ENCODE measurements at places on chromosomes 3 and 15. TPM values are rescaled to one million over a fixed set of nuclear protein-coding genes. Genes with fewer than 3 reads are reported as not detected.
A peak's percentile ranks its signal among the peaks of the same experiment; 100 is the strongest.

- H3K4me1 ChIP-seq, result peaks cover 7% of the 10 kb centered on the region
- no peaks in the 10 kb centered on the region for H3K36me3 ChIP-seq
- H3K27ac ChIP-seq, result no peak overlapping the region
- no peaks in the 10 kb centered on the region for H3K27me3 ChIP-seq
Observed at GRCh38 chr3:190577225-190577624, 63.3 kb downstream of the IL1RAP start.

DNA sequence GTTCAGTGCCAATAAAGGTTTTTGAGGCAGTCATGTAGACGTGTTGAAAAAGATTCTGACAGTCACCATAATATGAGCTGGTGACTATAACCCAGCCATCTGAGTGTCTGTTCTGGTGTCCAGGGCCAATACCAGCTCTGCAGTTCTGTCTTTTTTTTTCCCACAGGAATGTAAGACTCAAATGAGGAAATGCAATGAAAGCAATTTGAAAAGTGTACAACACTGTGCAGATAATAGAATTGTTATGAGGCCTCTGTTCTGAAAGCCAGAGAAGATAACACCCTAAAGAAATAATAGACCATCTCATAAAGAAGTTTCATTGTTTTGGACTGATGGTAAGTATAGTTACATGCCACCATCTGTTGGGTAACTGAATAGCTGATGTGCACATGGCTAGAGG is 57.1 kb downstream of the CLDN1 start:
- H3K27me3 ChIP-seq, result no peaks in the 10 kb centered on the region
- H3K27ac ChIP-seq, result no peak overlapping the region
- H3K4me1 ChIP-seq, result peaks cover 3% of the 10 kb centered on the region
- no peaks in the 10 kb centered on the region for H3K36me3 ChIP-seq

DNA sequence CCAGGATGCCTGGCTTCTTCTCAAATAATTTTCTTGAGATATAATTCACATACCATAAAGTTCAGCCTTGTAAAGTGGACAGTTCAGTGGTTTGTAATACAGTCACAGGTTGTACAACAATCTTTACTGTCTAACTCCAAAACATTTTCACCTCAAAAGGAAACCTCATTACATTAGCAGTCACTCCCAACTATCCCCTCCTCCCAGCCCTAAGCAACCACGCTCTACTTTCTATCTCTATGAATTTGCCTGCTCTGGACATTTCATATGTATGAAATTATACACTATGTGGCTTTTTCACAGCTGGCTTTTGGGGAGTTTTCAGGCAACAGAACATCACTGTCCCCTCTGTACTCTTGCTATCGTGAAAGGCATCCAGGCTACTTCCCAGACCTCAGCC is 17.5 kb downstream of the TGM5 start:
- no peak for DNase-seq
- no peak overlapping the region for H3K27ac ChIP-seq
- H3K4me3 ChIP-seq, result no peak overlapping the region
- H3K36me3 ChIP-seq, result no peaks in the 10 kb centered on the region

DNA sequence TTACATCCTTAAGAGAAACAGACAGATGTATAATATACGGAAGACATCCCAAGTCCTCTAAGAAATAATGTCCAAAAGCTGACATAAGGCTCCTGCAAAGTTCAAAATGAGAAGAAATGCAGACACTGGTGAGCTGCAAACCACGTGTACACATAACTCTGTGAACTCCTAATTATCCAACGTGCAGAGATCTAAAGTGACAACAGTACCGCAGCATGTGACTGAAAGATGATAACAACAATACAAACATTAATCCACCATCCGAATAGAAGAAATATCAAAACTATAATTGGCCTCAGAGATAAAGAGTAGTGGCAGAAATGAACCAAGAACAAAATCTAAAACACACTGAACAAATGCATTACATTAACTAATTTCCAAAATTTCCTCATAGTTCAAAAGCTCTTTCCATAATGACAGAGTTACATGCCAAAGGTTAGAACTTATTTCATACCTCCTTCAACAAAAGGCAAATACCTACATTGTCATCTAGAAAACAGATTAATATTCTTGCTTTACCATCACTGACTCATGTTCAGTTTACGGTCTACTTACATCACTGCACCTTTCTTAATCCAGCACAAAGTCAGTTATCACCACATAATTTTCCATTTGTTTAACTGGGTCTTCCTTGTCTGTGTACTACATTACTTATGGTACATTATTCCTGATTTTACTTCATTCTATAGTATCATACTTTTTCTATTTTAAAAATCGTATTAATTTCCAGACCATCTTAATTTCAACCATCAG is 2.2 kb downstream of the PDCD10 start:
- H3K4me3 ChIP-seq, result no peak overlapping the region
- H3K27ac ChIP-seq, result no peak overlapping the region
- DNase-seq, result peak; percentile 0
- H3K4me1 ChIP-seq, result peaks cover 2% of the 10 kb centered on the region
- no peaks in the 10 kb centered on the region for H3K27me3 ChIP-seq

- DNase-seq, result no peak
- no peaks in the 10 kb centered on the region for H3K27me3 ChIP-seq
- H3K4me3 ChIP-seq, result no peak overlapping the region
- H3K27ac ChIP-seq, result no peak overlapping the region
Observed at GRCh38 chr3:143433787-143434378, 314.3 kb downstream of the CHST2 start.

GRCh38 chr3:157631478-157631877 is 128.3 kb upstream of the VEPH1 start:
- H3K27me3 ChIP-seq, result peaks cover 22% of the 10 kb centered on the region
- H3K27ac ChIP-seq, result no peak overlapping the region
- DNase-seq, result no peak
- H3K36me3 ChIP-seq, result no peaks in the 10 kb centered on the region
- no peaks in the 10 kb centered on the region for H3K4me1 ChIP-seq
- no peak overlapping the region for H3K4me3 ChIP-seq

DNA sequence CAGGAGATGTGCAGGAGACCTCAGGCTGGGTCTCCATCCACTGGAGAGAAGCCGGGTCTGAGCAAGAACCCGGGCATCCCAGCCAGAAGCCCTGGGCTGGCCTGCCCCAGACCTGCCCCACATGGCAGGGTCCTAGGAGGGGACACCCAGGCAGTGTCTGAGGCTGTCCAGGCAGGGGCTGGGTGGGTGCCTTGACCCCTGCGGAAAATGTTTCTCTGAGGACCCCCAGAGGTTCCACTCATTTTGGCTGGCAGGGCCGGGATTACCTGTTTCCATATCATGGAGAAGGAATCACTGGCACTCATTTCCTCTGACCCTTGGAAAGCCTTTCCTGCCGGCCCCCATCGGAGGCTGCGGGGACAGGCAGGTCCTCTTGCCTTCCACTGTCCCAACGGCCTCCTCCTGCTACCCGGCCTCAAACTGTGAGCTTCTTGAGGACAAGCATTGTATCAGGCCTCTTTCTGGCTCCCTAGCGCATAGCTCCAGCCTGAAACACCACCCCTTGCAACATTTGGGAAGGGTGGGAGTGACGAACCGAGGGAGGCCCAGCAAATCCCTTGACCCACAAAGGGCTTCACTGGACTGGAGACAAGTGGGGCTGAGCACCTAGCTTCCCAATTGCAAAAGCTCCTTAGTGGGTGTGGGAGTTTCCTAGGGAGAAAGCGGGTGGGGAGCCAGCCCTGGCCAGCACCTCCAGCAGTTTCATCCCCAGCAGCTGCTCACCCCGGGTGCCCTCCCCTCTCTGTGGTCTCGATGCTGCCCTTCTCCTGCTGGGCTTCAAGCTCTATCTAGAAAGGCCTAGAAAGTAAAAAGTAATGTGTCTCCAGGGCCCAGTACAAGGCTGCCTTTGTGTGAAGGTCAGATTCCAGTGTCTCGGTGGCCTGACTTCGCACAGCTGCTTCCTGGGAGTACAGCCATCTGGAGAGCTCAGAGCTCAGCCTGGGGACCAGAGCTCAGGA is 29.7 kb downstream of the ACSBG1 start:
- no peak overlapping the region for H3K27ac ChIP-seq
- H3K4me3 ChIP-seq, result no peak overlapping the region
- no peak for DNase-seq
- H3K4me1 ChIP-seq, result no peaks in the 10 kb centered on the region
- H3K27me3 ChIP-seq, result peaks cover 37% of the 10 kb centered on the region

DNA sequence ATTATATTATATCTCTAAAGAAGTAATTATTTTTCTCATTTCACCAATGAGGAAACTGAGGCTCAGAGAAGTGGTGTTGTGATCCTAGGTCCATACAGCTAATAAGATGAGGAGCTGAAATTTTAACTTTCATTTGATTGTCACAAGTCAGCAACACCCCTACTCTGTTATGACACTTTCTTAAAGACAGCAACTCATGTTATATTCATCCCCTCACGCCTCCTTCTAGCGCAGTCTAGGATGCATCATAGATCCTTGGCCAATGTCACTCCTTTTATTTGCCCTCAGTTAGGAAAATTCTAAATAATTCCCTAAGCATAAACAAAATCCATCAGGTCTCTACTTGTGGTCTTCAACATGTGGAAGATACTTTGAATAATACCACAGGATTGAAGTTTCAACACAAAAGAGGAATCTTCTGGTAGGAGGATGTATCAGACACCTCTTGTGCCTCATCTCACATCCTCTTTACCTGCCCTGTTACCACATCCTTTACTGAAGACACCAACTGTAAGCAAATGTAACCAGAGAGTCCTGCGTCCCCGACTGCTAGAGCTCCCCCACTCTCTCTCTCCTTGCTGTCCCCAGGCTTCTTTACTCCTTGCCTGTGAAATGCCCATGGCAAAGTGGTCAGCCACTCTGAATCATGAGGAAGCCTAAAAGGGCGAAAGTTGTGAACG is 53.7 kb downstream of the TRIM42 start:
- no peak overlapping the region for H3K4me3 ChIP-seq
- H3K27me3 ChIP-seq, result no peaks in the 10 kb centered on the region
- H3K36me3 ChIP-seq, result no peaks in the 10 kb centered on the region
- DNase-seq, result no peak

DNA sequence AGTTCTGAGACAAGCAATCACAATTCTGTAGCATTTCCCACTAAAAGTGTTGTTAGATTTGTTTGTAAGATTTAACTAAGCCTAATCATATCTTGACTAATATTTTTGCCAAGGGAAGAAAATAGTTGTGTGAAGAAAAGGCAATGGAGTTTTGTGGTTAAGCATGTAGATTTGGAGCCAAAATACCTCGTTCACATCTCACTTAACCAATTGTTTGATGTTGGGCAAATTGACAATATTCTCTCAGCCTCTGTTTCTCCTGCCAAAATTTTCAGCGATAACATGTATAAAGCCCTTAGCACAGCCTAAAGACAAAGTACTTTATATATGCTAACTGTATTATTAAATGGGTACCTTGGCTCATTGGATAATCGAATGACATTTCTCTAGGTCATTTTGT is 20.5 kb upstream of the CDIN1 start:
- DNase-seq, result no peak
- H3K4me3 ChIP-seq, result no peak overlapping the region
- no peaks in the 10 kb centered on the region for H3K27me3 ChIP-seq
- H3K27ac ChIP-seq, result no peak overlapping the region
- H3K4me1 ChIP-seq, result no peaks in the 10 kb centered on the region
- H3K36me3 ChIP-seq, result no peaks in the 10 kb centered on the region

Gene ADIPOQ
- total RNA-seq, result not detected

DNA sequence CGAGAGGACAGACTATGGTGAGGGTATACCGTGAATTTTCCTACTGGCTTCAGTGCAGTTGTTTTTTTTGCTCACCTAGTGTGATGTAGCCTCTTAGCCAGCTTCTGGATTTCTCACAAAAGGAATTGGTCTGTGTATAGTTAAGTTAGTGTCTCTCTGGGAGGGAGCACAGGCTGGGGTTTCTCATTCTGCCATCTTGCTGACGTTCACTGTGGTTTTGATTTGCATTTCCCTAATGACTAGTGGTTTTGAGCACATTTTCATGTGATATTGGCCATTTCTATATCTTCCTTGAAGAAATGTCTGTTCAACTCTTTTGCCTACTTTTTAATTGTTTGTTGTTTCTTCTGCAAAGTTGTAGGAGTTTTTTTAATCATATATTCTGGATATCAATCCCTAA is 2.2 kb upstream of the CD86 start:
- no peak overlapping the region for H3K4me3 ChIP-seq
- no peaks in the 10 kb centered on the region for H3K4me1 ChIP-seq
- no peak overlapping the region for H3K27ac ChIP-seq
- H3K27me3 ChIP-seq, result no peaks in the 10 kb centered on the region
- H3K36me3 ChIP-seq, result no peaks in the 10 kb centered on the region

Gene CCR8
- total RNA-seq, result not detected

DNA sequence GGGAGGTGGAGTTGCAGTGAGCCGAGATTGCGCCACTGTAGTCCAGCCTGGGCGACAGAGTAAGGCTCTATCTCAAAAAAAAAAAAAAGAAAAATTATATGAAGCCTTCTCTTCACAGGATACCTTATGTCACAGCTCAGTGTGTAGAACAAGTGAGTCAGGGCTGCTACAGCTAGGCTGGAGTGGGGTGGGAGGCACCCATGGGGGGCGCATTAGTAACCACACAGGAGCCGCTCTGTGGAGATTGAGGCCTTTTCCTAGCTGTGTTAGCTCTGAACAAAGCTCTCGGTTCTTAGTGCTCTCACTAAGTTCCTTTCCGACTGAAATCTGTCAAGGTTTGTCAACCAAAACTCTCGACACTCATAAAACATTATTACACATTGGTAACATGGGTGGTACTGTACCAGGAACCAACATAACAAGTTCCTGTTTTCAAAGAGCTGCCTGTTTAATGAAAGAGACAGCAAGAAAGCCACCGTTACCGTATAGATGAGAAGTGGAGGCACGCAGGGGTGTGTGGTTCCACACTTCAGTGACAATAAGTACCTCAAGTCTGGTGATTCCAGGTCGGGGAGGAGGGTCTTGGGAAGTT is 4.5 kb downstream of the LRRC31 start:
- H3K36me3 ChIP-seq, result no peaks in the 10 kb centered on the region
- peaks cover 4% of the 10 kb centered on the region for H3K27me3 ChIP-seq
- H3K4me3 ChIP-seq, result no peak overlapping the region
- no peak for DNase-seq
- no peaks in the 10 kb centered on the region for H3K4me1 ChIP-seq

Gene CAND2
- total RNA-seq, result 2.9 TPM

DNA sequence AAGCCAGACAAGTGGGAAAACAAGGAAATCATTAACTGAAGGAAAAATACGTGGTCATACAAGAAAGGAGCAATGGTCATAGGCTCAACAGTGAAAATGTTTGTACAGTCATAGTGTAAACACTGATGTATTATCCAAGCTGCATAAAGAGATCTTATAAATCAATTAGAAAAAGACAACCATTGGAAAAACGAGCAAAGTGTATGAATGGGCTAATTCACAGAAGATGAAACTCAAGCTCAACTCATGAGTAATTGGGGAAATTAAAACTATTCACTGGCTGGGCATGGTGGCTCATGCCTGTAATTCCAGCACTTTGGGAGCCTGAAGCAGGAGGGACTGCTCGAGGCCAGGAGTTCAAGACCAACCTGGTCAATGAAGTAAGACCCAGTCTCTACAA is 6.4 kb upstream of the IGF2BP2 start:
- 0 out of 2 replicates have a peak, but pooled peaks cover 3% of the 10 kb centered on the region for H3K36me3 ChIP-seq
- H3K27ac ChIP-seq, result no peak overlapping the region
- DNase-seq, result no peak
- H3K4me3 ChIP-seq, result no peak overlapping the region
- H3K27me3 ChIP-seq, result no peaks in the 10 kb centered on the region
- H3K4me1 ChIP-seq, result peaks cover 4% of the 10 kb centered on the region

Measured in IMR-90 (cell line).